ENCODE measurements at places on chromosomes 1 and 21.

DNA sequence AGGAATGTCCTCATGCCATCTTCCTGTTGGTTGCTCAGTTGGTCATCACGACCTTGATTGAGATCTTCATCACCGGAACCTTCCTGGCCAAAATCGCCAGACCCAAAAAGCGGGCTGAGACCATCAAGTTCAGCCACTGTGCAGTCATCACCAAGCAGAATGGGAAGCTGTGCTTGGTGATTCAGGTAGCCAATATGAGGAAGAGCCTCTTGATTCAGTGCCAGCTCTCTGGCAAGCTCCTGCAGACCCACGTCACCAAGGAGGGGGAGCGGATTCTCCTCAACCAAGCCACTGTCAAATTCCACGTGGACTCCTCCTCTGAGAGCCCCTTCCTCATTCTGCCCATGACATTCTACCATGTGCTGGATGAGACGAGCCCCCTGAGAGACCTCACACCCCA lies 42.9 kb downstream of the KCNJ15 start:
- no peak for DNase-seq

GRCh38 chr1:224448453-224449017 lies 13.9 kb upstream of the WDR26 start:
- no peak for DNase-seq

GRCh38 chr1:97767381-97767780 lies 153.5 kb downstream of the DPYD start:
- DNase-seq, result no peak

GRCh38 chr1:76287917-76288316 lies 213.4 kb downstream of the ST6GALNAC3 start:
- DNase-seq, result no peak

DNA sequence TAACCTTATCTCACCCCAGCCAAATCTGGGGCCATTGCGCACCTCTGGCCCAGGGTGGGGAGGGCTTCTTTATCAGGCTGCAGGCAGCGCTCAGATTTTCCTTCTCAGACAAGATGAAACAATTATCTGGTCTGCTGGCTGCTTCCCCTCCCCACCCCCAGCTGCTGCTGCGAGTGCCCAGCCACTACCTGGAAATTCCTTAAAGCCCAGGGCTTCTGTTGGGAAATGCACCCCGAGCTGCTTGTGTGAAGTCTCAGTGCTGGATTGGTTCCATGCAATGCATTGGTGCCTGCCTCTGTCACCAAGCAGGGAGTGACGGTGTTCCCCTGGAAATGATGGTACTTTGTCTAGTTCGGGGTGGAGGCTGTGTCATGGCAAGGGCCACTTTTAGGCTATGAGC lies 18.5 kb upstream of the ACTL8 start:
- DNase-seq, result no peak

- no peak for DNase-seq
Observed at GRCh38 chr1:241844593-241844992, 3.4 kb upstream of the EXO1 start.

DNA sequence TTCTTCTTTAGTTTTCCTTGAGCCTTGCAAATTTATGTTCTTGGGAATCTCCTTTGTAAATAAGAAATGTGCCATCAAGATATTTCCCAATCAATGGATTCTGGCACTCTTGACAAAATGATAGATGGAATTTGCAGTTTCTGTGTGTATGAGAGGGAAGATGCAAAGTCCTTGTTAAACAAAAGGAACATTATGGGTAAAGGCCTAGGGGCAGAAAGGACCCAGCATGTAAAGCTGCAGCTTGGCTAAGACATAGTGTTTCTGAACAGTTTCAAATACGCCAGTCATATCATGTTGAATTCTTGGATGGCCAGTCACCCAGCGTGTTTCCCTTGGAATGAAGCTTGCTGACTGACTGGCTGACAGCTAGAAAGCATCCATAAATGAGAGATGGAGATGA lies 210.8 kb downstream of the NFIA start:
- DNase-seq, result no peak

GRCh38 chr1:209116705-209117104 lies 466.8 kb upstream of the CAMK1G start:
- DNase-seq, result no peak

- DNase-seq, result no peak
Observed at GRCh38 chr1:203354246-203354645, 3.3 kb upstream of the FMOD start.

DNA sequence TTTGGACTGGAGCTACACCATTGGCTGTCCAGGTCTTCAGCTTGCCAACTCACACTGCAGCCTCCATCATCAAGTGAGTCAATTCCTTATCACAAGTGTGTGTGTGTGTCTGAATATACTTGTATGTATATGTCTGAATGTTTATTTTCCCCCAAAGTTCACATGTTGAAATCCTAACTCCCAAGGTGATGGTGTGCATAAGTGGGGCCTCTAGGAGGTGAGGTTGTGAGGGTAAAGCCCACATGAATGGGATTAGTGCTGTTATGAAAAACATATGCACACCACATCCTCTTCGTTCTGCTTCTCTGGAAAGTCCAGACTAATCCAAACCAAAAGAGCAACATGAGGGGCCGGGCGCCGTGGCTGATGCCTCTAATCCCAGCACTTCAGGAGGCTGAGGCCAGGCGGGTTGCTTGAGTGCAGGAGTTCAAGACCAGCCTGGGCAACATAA lies 48.7 kb upstream of the LBR start:
- no peak for DNase-seq

DNA sequence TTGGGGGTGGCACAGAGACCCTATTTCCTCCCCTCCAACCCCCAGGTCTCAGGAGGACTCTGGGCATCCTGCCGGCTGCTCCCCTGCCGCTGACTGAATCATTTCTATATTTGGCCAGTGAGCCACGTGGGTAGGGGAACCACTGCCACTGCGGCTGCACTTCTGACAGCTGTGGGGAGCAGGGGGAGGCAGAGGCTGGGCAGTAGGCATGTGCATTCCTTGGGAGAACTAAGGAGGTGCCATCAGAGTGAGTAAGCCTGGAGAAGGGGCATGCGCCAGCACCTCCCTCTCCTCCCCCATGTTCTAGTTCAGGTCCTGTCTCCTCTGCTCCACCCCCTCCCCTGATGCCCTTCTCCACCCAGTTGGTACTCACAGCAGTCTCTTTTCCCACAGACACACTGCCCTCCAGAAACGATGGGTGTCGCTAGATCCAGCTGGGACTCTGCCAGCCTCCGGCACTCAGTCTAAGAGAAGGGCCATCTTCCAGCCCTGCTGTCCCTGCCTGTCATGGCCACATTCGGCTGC lies 12.0 kb downstream of the PPFIA4 start:
- DNase-seq, result no peak

DNA sequence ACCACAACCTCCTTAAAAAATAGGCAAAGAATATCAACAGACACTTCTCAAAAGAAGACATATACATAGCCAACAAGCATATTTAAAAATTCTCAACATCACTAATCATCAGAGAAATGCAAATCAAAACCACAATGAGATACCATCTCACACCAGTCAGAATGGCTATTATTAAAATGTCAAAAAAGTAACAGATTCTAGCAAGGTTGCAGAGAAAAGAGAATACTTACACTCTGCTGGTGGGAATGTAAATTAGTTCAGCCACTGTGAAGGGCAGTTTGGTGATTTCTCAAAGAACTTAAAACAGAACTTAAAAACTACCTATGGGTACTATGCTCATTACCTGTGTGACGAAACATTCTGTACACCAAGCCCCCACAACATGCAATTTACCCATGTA lies 20.7 kb downstream of the CD1B start:
- no peak for DNase-seq

- no peak for DNase-seq
Observed at GRCh38 chr1:202306535-202307345, 35.0 kb downstream of the UBE2T start.

DNA sequence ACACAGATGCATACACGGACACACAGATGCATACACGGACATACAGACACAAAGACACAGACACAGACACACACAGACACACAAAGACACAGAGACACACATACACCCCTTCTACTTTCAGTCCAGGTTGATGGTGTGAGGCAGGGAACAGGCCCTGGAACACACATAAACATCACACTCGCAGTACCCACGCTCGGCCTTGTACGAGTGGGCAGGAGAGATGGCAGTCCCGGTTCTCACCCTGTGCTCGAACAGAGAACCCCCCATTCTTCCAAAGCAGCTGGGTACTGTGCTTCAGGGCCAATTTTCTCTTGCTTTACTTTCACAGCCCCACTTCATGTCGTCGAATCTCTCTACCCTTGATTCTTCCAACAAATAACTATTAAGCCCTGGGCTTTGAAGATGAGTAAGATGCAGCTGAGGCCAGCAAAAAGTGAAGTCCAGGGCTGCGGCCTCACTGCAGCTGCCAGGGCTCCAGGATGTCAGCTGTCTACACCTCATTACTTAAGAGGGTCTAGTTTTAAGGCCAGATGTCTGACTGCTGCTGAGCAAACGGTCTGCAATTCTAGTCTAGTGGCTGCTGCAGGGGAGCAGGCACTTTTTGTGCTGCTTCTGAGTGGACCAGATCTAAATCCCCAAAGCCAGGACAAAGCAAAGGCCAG lies 90.1 kb downstream of the PGBD5 start:
- DNase-seq, result no peak

- DNase-seq, result no peak
Observed at GRCh38 chr1:226575739-226576378, 27.3 kb downstream of the STUM start.

DNA sequence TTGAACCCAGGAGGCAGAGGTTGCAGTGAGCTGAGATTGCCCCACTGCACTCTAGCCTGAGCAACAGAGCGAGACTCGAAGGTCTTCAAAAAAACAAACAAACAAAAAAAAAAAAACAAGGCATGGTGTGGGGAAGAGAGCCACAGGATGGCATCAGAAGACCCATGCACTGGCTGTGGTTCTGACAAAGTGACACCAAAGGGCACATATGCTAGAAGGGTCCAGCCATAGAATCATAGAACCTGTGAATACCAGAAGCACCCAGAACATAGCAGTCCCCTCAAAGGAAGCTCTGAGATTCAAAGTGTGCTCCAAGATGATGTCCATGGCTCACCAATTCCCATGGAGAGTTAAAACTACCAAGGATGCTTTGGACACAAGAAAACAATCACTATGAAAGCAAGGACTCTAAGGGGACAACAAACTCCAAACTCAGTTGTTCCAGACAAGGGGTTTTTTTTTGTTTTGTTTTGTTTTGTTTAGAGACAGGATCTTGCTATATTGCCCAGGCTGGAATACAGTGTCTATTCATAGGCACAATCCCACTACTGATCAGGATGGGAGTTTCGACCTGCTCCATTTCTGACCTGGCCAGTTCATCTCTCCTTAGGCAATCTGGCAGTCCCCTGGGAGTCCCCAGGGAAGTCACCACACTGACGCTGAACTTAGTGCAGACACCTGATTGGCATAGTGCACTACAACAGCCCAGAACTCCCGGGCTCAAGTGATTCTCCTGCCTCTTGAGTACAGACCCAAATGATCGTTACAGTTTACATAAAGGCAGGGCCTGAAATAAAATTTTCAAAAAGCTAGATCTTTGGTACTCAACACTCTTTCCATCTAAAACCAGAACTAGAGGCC lies 56.4 kb downstream of the TGFBR3 start:
- DNase-seq, result no peak

DNA sequence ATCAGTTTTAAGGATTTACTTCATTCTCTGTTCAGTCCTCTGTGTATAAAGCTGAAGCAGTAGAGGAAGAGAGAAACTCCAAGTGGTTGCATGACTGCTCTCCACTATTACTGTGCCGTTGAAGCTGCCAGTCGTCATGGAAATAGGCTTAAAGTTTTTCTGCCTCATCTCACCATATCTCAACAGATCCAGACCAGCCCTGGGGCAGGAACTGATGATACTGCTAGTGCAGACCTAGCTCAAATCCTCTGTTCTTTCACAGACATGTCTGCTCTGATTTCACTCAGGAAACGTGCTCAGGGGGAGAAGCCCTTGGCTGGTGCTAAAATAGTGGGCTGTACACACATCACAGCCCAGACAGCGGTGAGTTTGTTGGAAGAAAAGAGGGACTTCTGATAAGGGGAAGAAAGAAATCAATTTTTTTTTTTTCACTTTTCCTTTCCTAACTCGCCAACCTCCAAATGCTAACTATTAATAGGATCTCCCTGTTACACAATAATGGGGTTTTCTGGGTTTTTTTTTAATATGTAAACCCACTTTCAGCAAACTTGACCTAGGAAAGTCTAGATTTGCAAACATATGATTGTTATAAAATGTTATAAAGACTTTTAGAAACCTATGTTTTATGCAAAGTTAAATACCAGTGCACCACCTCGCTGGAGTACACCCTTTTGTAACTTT lies 22.2 kb upstream of the STRIP1 start:
- no peak for DNase-seq

- no peak for DNase-seq
Observed at GRCh38 chr1:156146020-156146768, 7.2 kb upstream of the SEMA4A start.

- DNase-seq, result no peak
Observed at GRCh38 chr1:199009447-199009846, 370.6 kb downstream of the PTPRC start.

- no peak for DNase-seq
Observed at GRCh38 chr21:31191553-31191952, 152.5 kb downstream of the TIAM1 start.

GRCh38 chr21:15774590-15774989 lies 44.8 kb downstream of the USP25 start:
- no peak for DNase-seq

GRCh38 chr1:115713906-115714305 lies 54.6 kb downstream of the CASQ2 start:
- no peak for DNase-seq

DNA sequence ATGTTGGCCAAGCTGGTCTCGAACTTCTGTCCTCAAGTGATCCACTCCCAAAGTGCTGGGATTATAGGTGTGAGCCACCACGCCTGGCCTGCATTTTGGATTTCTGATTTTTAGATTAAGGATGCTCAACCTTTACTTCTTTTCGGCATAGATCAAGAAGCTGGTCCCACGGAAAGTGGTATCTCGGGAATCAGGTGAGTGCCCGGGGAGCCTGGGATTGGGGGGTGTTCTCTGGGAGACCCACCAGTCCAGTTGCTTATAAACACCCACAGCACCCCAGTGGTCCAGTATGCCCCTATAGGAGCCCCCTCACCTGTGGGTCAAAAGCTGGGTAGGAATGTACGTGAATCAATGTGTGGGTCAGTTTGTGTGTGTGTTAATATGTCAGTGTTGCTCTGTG lies 3.2 kb downstream of the SH3D21 start:
- no peak for DNase-seq

DNA sequence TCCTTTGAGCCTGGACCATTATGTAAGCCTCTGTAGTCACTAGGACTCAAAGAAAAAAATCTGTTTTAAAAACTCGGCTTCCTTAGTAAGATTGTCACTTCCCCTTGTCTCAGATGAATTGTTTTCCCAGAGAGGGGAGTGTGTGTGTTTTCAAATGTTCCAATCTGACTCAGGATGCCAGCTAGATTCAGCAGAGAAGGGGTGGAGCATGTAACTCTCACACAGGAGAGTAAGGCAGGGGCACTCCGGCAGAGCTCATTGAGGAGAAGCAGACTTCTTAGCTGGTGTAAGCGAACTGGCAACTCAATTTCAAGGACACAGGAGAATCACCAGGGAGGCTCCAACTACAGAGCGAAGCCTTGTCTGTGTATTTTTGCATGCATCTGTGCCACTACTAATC lies 623.2 kb downstream of the LMO4 start:
- DNase-seq, result no peak
